ENCODE measurements at places on chromosomes 16 and 17.

DNA sequence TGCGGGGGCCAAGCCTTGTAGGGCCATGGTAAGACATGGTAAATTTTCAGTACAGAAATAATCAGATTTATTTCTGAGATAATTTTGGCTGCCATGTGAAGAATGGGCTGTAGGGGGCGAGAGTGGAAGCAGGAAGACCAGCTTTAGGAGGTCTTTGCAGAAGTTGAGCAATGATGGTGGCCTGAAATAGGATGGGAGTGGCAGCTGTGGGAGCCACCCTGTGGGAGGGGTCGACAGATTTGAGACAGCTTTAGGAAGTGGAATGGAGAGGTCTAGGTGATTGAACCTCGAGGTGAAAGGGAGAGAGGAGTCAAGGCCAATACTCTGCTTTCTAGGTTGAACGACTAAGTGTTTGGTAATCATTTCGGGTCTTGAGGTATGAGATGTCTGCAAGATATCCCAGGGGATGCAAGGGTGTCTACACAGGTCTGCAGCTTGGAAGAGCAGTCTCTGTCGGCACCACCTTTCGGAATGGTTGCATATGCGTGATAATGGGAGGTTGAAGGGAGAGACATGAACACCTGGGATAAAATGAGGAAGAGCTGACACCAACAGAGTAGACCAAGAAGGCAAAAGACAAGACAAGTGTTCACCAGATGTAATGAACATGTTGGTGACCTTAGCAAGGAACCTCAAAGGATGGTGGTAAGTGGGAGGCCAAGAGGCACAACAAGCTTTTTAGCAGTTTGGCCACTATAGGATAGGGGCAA lies 4.2 kb upstream of the ATXN7L3 start:
- no peak for DNase-seq

- no peak for DNase-seq
Observed at GRCh38 chr17:2903193-2903974, 107.1 kb downstream of the RAP1GAP2 start.

DNA sequence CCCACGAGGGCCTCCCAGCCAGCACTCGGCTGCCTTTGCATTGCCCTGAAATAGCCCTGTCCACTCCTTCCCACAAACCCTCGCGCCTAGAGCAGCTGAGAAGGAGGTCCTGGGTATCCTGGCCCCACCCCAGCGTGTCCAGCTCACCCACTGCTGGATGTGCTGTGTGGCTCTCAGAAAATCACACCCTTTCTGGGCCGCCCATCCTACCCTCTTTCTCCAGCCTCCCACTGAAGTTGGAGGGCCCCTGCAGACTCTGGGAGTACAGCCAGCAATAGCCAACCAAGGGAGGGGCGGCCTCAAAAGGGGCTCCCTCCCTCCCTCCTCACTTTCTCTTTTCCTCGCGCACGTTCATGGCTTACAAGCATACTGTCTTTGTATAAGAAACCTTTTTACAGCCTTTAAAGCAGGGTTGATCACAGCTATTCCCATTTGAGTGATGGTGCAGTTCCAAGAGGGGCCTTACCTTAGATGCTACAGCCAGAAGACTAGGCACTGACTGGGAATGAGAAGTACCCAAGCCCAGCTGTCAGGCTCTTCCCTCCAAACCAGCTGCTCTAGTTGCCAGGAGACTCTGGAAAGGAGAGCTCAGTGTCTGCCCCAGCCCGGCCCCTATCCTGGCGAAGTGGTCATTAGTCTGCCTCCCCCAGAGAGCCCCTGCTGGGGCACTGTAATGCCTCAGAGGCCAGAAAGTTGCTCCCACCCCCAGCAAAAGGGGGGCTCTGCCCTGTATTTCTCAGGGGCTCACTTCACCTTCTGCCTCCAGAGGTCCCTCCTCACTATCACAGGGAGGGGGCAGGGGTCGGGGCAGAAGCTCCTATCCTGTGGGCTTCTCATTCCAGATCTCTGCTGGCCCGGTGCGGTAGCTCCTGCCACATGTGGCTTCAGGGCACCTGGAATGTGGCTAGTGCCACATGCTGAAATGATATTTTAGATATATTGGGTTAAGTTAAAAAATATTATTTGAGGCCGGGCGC lies 38.1 kb downstream of the DCAKD start:
- DNase-seq: no peak

DNA sequence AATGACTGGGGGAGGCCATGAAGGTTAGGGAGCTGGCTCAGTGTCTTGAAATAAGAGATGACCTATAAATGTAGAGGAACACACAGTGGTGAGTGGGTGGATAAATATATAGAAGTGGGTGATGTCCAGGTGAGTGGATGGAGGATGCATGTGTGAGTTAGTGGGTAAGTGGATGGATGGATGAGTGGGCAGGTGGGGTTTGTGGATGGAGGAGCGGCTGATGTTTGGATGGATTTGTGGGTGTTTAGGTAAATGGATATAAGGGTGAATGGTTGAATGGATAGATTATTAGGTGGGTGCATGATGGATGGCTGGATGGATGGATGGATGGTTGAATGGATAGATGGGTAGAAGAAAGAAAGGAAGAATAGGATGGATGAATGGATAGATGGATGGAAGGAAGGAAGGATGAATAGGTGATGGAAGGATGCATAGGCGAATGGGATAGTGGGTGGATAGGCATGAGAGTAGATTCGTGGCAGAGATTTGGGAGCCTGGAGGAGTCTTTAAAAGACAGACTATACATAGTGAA lies 19.1 kb upstream of the TAC4 start:
- no peak for DNase-seq

DNA sequence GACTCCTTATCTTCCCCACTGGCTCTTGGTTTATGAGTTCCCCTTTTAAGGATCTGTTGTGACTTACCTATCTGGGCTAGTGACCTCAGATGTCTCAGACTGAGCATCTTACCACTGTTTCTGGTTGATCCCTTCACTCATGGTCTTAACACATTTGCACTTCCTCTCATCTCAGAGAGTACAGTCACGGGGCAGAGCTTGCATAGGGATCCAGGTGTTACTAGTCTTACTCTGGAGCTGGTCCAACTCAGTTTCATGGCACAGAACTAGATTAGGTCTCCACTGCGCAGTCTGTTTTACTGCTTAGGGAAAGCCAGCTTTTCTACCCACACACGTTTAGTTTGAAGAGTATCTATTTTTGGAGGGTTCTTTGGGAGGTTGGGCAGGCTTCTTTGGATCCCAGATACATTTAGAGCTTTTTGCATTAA lies 10.2 kb downstream of the GABARAPL2 start:
- no peak for DNase-seq

GRCh38 chr17:44863061-44863918 lies 15.6 kb downstream of the HIGD1B start:
- no peak for DNase-seq

Measured in GM04504 (cell line).